CD8-positive, alpha-beta memory T cell (primary cell): ENCODE measurements at places on chromosomes 4 and X. TPM values are rescaled to one million over a fixed set of nuclear protein-coding genes. Genes with fewer than 3 reads are reported as not detected.

UGT2B11 gene
- total RNA-seq, result not detected

FREM3 gene
- total RNA-seq, result not detected

IRS4 gene
- total RNA-seq, result not detected

SAGE1 gene
- total RNA-seq, result not detected

NWD2 gene
- not detected for total RNA-seq

CFI gene
- 0.13 TPM for total RNA-seq

DNA sequence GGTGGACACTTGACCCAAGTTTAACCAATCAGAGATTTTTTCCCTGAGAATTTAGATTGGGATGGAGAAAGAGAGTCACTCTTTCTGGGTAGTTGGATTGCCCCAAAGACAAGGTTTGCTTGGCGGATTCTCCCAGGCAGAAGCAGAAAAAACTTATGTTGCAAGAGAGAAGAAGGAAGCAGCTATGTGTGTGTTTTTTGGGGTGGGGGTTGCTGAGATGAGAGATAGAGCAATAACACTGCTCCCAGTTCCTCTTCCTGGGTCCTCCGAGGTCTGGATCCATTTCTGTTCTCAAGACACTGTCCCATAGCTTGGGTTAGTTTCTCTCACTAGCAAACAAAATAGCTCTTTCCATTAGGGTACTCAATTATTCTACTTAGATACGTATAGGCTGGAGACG, 222.1 kb downstream of the STIM2 start:
- no peak for DNase-seq

DNA sequence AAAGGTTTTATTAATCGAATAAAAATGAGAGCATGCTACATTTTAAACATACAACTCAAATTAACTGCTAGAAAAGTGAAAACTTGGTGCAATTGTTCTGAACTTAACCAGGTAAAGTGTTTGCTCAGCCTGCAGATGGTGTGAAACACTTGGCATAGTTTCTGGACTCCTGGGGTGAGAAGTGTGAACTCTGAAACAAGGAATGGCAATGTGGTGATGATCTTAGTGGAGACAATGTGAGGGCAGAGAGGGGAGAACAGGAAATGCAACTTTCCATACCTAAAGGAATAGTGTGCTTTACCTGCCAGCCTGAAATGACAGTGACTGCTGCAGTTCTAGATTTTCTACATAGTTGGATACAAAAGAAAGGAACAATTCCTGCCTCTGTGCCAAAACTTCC, 57.4 kb downstream of the CCSER1 start:
- no peak for DNase-seq

DNA sequence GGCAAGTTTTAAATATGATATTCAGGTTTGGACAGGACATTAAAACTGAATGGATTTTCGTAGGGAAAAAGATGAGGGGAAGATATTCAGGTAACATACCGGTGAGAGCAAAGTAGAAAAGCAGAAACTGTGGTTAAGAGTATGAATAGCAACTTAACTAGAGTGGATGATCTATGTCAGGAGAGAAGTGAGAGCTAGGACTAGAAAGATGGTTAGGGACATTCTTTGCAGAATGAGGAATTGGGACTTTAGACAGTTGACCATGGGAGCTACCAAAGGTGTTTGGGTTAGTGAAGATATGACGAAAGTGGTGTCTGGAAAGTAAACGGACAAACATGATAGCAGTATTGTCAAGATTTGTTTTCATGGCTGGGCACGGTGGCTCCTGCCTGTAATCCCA, 45.2 kb downstream of the ANXA5 start:
- DNase-seq, result no peak

DNA sequence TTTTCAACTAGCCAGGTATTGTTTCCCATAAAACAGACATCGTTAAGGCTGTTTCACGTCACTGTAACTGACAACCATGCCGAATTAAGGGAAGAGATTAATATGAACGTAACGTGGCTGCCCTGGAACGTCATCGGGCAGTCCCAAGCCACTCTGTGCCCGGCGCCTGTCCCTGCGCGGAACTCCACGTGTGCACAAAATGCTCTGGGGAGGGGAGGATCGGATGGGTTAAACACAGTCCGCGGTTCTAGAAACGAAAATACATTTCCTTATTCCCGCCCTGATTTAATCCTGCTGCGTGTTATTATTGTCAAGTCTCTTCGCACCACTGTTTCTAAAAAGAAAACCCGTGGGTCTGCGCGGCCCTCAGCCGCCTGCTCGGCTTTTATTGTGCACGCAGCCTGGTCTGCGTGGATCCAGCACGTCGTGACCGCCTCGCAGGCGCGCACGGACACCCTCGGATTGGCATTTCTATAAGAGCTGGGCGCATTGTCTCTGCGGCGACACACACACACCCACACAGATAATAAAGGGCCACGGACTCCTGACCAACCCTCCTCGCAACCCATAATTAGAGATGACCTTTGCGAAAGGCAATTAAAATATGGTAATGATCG, 69.6 kb upstream of the BCOR start:
- peak; percentile 41 for DNase-seq

DNA sequence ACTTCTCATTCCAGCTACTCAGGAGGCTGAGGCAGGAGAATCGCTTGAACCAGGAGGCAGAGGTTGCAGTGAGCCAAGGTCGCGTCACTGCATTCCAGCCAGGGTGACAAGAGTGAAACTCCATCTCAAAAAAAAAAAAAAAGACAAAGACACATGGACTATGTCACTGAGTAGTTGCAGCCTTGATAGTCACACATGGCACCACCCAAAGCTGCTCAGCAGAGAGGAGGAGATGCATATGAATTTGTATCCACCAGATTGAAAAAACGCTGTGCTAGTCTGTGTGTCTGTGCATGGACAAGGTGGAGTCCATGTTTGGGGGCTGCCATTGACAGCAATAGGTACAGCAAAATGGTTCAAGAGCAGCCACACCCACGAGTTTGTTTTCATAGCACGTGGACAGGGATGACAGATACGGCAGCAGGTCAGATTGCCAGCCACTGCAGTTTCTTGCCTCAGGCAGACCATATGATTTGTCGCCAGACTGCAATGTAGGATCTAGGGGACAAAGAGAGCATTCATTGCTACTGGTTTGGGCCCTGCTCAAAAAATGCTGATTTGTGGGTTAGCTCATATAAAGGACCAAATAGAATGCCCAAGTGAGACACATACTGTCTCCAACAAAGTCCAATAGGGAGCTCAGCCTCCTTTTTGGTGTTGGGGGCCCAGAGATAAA, 89.9 kb downstream of the CEP135 start:
- DNase-seq, result no peak

- DNase-seq, result no peak
These were observed 199.7 kb downstream of the PAPSS1 start for GRCh38 chr4:107520368-107520767.

GRCh38 chr4:97643179-97643578, 500.1 kb downstream of the STPG2 start:
- no peak for DNase-seq

DNA sequence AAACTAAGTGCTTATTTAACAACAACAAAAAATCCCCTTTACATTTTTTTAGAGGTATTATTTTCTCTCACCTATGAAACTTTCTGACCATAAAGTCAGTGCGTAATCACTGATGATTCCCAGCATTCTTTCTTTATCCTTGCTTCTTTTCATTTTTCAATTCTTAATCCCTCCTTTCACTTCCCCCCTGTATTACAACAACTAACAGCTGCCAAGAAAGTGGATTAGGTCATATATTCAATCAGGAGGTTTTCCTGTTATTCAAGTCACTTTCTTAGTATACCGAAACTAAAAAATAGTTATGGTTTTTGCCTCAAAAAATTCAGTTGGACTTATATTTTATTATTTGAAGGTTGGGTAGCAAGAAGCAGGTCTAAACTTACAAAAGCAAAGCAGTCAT, 2.1 kb upstream of the STAP1 start:
- no peak for DNase-seq

- DNase-seq, result no peak
These were observed 88.6 kb downstream of the CENPC start for GRCh38 chr4:67456577-67457196.

- DNase-seq, result no peak
These were observed 52.4 kb downstream of the EDNRA start for GRCh38 chr4:147533331-147533730.

GRCh38 chr4:96955226-96955625, 1115.3 kb downstream of the PDHA2 start:
- DNase-seq, result no peak

- DNase-seq, result no peak
These were observed 14.8 kb downstream of the ADGRA3 start for GRCh38 chr4:22500831-22501714.

GRCh38 chrX:31603411-31604120, 531.7 kb upstream of the FTHL17 start:
- no peak for DNase-seq

GRCh38 chrX:19709812-19710518, 177.4 kb downstream of the SH3KBP1 start:
- no peak for DNase-seq

DNA sequence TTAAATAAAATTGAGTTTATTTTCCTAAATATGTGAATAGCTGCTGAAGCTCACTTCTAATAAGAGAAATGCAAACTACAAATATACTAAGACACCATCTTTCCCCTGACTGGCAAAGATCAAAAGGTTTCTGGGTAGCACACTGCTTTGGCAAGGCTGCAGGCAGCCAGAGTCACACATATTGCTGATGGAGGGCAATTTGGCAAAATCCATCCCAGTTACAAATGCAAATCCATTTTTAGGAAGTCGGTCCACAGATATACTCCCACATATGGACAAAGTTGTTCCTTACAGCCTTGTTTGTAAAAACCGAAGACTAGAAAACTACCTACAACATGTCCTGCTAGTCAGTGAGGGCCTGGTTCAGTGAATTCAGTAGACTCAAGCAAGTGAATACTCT, 12.4 kb downstream of the USP46 start:
- no peak for DNase-seq

DNA sequence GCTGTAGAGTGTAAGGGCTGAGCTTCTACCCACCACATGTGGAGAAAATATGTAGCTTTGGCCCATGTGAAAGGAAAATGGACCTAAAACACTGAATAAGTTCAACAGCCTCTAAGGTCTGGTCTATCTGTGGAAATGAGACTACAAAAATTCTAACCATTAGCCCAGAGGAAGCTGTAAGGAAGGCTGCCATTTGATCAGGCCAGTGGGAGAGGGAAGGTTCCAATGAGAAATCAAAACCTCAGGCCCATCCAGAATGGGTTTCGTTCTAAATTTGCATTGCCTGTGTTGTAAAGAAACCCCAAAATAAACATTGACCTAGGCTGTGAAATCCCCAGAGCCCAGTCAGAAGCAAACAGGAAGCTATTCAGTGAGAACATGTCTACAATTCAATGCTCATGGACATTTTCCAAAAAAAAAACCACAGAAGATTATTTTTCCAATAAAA, 320.4 kb upstream of the SLC7A11 start:
- no peak for DNase-seq

DNA sequence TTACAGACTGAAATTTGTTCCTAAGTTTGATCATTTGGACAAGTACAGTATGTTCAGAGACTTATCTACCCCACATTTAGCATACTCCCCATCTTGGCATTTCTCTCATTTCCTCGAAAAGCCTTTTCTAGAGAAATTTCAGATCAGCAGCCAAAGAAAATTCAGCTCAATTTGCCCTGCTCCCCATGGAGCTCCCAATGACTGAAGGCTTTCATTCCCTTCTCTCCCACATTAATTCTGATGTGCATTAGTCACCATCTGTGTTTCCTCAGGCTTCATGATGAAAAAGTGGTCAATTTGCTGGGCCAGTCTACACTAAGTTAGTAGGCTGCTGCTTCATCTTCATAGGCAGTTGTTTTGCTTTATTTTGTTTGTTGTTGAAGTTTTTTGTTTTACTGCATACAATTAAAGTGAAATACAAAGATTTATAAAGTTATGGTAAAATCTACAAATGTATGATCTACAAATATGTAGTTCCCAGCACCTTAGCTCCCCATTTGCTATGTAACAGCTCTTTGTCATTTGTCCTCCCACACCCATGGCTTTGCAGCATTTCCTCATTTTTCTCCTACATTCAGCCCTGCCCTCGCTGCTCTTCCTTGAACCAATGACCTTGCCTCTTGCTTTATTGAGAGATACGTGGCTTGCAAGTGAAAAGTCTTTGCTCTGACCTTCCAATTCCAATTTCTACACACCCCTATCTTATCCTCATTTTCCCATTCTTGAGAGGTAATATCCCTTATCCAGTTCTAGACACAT, 193.9 kb downstream of the ANAPC10 start:
- no peak for DNase-seq
